Liver (tissue), 10 donors: ENCODE measurements at places on chromosomes 3 and 15. TPM values are rescaled to one million over a fixed set of nuclear protein-coding genes. Genes with fewer than 3 reads are reported as not detected.

DNA sequence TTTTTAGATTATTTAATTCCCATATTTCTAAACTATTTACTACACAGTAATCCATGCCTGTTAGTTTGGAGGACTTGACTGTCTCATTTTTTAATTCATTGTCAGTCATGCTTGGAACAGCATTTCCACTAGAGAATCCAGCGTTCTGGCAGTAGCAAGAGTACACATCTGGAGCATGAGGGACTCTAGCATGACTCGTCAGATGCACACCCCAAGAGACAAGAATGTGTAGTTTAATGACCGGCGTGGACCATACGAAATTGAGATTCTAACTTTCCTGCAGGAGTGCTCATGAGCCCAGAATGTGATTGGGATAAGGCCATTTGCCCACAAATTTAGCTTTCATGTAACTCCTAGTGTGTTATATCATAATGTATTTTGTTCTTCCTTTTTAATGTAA is 48.9 kb downstream of the ASB7 start:
- no peak overlapping the region for H3K4me3 ChIP-seq
- H3K27ac ChIP-seq = no peak overlapping the region
- DNase-seq = no peak
- no peaks in the 10 kb centered on the region for H3K4me1 ChIP-seq
- H3K27me3 ChIP-seq = no peaks in the 10 kb centered on the region

- DNase-seq = no peak
- no peak overlapping the region for H3K27ac ChIP-seq
- no peaks in the 10 kb centered on the region for H3K27me3 ChIP-seq
- H3K4me1 ChIP-seq = no peaks in the 10 kb centered on the region
- no peaks in the 10 kb centered on the region for H3K36me3 ChIP-seq
Measured at GRCh38 chr3:186520957-186521842, 23.0 kb downstream of the CRYGS start.

GRCh38 chr15:38252481-38253350 is at the start of gene SPRED1:
TSS of gene SPRED1 (plus strand) at chr15:38252836. CDS start at chr15:38253186, 350 bp downstream.
- peak within 1 kb of the TSS; percentile 88 for H3K4me3 ChIP-seq
- no peaks in the 10 kb centered on the region for H3K27me3 ChIP-seq
- no peak for DNase-seq
- H3K36me3 ChIP-seq = no peaks in the 10 kb centered on the region
- peak within 1 kb of the TSS; percentile 91 for H3K27ac ChIP-seq
- H3K4me1 ChIP-seq = peaks cover 31% of the 10 kb centered on the region

- H3K27ac ChIP-seq = peak overlapping the region; percentile 26
- no peak overlapping the region for H3K4me3 ChIP-seq
- no peaks in the 10 kb centered on the region for H3K36me3 ChIP-seq
- H3K4me1 ChIP-seq = no peaks in the 10 kb centered on the region
Measured at GRCh38 chr3:71444028-71444860, 139.3 kb downstream of the FOXP1 start.

DNA sequence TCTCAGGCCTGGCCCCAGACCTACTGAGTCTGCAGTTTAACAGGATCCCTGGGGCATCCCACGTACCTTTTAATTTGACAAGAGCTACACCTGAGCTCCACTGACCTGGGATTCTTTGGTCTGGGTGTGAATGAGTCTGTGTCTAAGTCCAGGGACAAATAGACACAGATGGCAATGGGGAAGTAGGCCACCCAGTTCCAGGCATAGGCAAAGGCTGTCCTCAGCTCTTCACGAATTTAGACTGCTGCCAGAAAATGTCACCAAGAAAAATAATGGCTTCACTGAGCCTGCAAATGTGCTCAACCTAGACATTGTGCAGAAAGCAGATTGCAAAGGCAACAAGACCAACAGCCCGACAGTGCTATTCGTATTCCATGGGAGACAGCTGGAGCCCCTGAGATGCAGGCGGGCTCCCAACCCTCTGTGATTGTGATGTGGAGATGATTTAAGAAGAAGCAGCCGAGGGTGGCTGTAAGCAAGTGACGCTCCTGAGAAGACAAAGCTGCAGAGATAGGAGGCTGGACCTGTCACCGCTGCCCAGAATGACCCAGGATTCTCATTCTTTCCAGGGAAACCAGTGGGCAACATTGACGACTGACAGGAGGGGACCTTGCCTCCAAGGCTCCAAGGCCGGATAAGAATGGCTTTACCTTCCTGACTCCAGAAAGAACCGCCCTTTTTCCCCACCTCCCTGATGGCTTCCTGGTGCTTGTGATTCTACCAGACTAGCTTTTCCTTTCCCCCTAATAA is 39.8 kb upstream of the IREB2 start:
- no peak overlapping the region for H3K27ac ChIP-seq
- DNase-seq = no peak

GRCh38 chr15:38818157-38818790 is 253.7 kb upstream of the RASGRP1 start:
- no peaks in the 10 kb centered on the region for H3K4me1 ChIP-seq
- no peak overlapping the region for H3K27ac ChIP-seq
- DNase-seq = no peak
- no peaks in the 10 kb centered on the region for H3K36me3 ChIP-seq
- no peak overlapping the region for H3K4me3 ChIP-seq

GRCh38 chr3:58462829-58463180 is 29.1 kb upstream of the KCTD6 start:
- H3K36me3 ChIP-seq = no peaks in the 10 kb centered on the region
- no peak overlapping the region for H3K4me3 ChIP-seq
- H3K4me1 ChIP-seq = peaks cover 14% of the 10 kb centered on the region
- no peaks in the 10 kb centered on the region for H3K27me3 ChIP-seq

GRCh38 chr3:43053291-43053690 is 52.6 kb downstream of the POMGNT2 start:
- H3K27ac ChIP-seq = no peak overlapping the region
- no peaks in the 10 kb centered on the region for H3K36me3 ChIP-seq
- H3K27me3 ChIP-seq = no peaks in the 10 kb centered on the region

The DNAH1 gene
- 6.0 TPM for total RNA-seq

The MYO5C gene
- total RNA-seq = 2.6 TPM

The ZNF662 gene
- total RNA-seq = 3.9 TPM

The GCSAM gene
- 0.75 TPM for total RNA-seq

The ARHGEF26 gene
- 27.9 TPM for total RNA-seq

The MRAS gene
- total RNA-seq = 2.6 TPM
